Motor neuron (in vitro differentiated cells): ENCODE measurements at places on chromosomes 16 and 17. TPM values are rescaled to one million over a fixed set of nuclear protein-coding genes. Genes with fewer than 3 reads are reported as not detected.

- ATAC-seq, result peak; percentile 36
These were observed 25.5 kb upstream of the TBX4 start for GRCh38 chr17:61426482-61427304.

DNA sequence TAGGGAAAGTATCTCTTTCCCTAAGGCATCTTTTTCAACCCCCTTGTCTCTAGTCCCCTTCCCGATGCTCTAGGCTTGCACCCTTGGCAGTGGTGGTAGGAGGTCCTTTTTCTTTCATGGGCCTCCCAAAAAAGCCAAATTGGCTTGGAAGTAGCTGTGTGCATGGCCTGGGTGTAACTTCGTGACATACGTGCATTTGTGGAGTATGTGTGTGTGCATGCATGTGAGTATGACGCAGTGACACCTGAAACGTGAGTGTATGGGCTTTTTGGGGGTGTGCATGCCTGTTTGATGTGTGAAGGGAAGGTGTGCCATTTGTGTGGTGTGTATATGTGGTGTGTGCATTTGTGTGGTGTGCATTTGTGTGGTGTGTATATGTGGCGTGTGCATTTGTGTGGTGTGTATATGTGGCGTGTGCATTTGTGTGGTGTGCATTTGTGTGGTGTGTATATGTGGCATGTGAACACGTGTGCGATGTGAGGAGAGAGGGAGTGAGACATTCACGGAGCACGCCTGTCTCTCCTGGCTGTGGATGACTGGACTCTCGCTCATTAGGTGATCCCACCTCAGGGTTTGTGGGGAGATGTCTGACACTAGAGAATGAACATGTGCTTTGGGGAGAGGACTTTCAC is 15.7 kb downstream of the IGFBP4 start:
- ATAC-seq, result no peak

GRCh38 chr16:11743308-11744074 is 834 bp upstream of the TXNDC11 start:
- ATAC-seq, result no peak

DNA sequence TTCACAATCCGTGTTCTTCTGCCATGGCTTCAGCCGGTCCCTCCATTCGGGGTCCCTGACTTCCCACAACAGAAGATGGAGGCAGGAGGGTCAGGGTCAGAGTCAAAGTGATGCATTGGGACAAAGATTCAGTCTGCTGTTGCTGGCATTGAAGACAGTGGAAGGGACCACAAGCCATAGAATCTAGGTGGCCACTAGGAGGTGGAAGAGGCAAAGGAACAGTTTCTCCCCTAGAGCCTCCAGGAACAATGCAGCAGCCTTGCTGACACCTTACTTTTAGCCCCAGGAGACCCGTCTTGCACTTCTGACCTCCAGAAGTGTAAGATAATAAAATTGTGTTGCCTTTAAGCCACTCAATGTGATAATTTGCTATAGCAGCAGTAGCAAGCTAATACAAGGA is 55.9 kb downstream of the MFSD11 start:
- ATAC-seq, result no peak

DNA sequence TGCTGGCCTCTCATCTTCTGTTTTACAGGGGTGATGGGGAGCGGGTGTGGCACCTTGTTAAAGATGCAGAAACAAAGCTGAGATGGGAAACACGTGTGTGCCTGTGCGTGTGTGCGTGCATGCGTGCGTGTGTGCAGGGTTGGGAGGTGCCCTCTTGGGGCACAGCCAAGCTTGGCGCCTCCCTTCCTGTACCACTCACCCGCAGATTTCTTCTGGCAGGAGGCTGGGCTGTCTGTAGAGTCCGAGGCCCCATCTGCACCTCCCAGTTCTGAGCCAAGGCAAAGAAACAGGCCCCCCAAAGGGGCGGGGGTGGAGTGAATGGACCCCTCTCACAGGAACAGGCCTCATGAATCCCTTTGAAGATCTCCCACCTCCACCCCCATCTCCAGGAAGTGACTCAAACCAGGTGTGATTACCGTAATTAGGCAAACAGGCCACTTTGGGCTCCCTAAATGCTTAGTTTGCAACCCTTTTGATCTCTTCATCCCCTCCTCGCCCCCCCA is 20.9 kb downstream of the TNS4 start:
- ATAC-seq, result peak; percentile 79

GAST gene
- total RNA-seq, result not detected in 2 replicates

NLK gene
- total RNA-seq, result 34.6 and 39.1 TPM in 2 replicates

DNA sequence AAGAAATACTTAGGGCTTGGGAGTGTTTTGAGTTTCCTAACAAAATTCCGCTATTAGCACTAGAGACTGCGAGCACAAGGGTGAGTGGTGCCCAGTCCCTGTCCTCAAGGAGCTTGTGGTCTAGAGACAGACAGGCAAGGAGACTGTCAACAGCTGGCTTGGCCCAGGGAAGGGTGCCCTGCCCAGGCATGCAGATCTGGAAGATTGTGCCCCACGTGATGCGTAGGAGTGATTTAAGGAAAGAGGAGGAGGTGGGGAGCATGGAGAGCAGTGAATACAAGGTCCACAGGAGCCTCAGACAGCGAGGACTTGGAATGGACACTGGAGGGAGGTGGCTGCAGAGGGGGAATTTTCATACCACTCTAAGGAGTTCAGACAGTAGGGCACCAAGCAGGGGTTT is 25.0 kb downstream of the SCPEP1 start:
- ATAC-seq, result no peak

- ATAC-seq, result no peak
These were observed 98.6 kb upstream of the RCVRN start for GRCh38 chr17:10003705-10004104.

- no peak for ATAC-seq
These were observed 563 bp downstream of the METRNL start for GRCh38 chr17:83079766-83080578.

C16orf92 gene
- 0.46 and 1.1 TPM in 2 replicates for total RNA-seq

CCT6B gene
- total RNA-seq, result 3.7 and 4.5 TPM in 2 replicates

PPL gene
- total RNA-seq, result 0.92 and 1.8 TPM in 2 replicates

DNA sequence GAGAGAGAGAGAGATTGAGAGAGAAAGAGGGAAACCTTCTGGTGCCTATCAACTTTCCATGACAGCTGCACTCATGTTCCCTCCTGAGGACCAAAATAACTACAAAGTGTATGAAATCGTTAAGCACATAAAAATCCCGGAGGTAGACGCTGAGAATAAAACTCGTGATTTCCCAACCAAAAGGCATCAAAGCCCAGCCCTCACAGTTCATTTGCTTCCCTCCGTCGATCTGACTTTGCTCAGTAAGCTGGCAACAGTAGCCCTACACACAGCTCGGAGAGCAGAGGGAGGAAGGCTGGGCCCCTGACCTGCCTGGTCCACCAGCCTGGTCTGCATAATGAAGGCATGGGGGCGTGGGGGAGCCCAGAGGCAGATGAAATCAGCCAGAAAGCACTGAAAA is 273.9 kb upstream of the ZFHX3 start:
- peak; percentile 36 for ATAC-seq

CDH11 gene
- total RNA-seq, result 71.3 and 80.3 TPM in 2 replicates

DNA sequence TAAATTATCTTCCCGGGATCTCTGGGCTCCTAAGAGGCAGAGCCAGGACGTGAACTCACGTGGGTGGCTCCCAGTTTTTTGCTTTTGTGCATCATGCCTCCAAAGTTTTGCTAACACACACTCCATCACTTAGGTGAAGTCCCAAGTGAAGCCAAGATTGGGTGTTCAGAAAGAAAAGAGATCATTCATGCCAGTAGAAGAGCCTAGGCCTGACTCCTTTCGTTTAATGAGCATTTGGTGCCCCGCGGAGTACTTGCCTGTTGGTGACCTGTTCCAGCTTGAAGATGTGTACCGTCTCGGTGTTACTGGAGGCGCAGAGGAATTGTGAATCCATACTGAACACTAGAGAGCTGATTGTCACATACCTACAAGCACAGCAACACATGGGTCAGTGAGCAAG is 24.1 kb downstream of the WIPI1 start:
- ATAC-seq, result no peak

TP53TG3 gene
- 0.96 TPM in 1 of 2 replicates, not detected in the other for total RNA-seq

DNA sequence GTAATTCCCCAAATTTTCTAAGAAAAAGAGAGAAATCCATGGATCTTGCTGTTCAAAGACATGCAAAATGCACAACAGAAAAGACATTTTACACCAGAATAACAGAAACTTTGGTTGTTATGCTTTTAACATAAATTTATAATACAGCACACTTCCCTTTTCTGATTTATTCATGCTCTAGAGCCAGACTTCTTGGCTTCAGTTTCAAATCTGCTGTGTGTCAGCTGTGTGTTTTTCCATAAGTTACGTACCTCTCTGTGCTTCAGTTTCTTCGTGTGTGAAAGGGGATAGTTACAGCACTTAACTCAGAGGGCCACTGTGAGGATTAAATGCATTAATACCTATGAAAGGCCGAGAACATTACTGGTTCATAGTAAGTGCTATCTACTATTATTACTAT is 6.8 kb upstream of the CCL3L1 start:
- no peak for ATAC-seq

DNA sequence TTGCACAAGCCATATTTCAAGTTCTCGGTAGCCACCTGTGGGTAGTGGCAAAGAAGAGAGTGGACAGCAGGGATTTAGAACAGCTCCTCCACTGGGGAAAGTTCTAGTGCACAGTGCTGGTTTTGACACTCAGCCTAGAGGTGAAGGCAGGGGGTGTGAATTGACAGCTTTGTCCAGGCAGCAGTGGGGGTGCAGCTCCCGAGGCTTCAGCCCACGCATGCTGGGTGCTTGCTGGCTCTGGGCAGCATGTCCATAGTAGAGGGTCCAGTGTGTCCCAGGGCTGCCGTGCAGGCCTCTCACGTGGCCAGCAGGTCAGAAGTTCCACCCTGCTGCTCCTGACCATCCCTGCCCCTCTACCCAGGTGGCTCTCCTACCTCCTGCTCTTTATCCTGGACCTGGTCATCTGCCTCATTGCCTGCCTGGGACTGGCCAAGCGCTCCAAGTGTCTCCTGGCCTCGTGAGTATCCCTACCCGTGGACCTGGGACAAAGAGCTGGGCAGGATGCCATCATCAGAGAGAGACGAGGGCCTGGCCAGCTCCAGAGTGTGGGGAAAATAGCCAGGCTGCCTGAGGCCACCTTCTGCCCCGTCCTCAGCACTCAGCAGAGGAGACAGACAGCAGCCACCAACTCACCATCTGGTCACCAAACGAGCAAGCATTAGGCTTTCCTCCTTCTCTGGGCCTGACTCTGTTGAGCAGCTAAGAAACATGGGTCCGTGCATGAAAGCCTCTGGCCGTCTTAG is 29.8 kb downstream of the TTYH2 start:
- no peak for ATAC-seq

PIK3R5 gene
- total RNA-seq, result 0.90 and 3.8 TPM in 2 replicates

DNA sequence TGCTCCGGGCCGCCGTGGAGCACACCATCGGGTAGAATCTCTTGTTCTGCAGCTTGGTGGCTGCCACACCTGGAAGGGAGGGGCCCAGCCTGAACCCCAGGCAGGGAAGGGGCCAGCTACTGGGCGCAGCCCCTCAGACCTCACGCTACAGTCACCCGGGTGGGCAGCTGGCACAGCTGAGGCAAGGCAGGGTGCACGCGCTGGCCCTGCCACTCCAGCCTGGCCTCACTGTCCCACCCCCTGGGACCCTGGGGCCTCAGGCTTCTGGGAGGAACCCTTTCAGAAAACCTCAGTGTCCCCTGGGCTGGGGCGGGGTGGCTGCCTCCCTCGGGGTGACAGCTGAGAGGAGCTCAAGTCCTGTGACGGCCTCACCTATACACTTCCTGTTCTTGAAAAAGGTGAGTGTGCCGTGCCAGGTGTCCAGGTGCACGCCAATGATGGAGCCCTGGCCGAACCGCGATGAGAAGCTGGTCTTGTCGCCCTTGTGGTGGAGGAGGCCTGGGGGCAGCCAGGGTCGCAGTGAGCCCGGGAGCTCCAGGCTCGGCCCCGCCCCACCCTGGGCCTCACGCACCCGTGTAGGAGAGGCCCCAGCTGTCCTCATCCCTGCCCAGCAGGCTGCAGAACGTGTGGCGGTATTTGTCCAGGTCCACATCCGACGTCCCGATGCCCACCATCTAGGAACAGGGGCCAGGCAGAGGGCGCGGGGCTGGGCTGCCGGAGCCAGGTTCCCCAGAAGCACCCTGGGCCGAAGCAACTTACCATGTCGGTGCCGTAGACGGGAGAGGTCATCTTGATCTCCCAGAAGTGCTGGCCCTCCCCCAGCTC is 4.7 kb upstream of the MRPS34 start:
- ATAC-seq, result no peak

HOXB4 gene
- total RNA-seq, result 15.9 and 16.1 TPM in 2 replicates

- ATAC-seq, result no peak
These were observed 62.1 kb downstream of the AMFR start for GRCh38 chr16:56363181-56363716.

KRTAP17-1 gene
- total RNA-seq, result not detected in 2 replicates

HIGD1B gene
- 0.63 TPM in 1 of 2 replicates, not detected in the other for total RNA-seq

GRCh38 chr17:49216953-49217650 is 6.6 kb downstream of the ABI3 start:
- ATAC-seq, result peak; percentile 70

DNA sequence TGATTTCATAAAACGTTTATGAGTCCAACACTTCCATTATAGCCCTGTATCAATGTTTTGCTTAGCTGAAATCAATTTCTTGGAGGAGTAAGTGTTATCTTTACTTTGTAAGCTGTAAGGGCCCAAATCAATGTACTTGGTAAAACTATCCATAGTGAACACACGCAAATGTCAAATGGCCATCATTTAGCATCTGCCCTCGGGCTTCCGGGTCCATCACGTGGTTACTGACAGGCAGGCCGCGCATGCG is 687 bp upstream of the NARF start:
- ATAC-seq, result no peak

DNA sequence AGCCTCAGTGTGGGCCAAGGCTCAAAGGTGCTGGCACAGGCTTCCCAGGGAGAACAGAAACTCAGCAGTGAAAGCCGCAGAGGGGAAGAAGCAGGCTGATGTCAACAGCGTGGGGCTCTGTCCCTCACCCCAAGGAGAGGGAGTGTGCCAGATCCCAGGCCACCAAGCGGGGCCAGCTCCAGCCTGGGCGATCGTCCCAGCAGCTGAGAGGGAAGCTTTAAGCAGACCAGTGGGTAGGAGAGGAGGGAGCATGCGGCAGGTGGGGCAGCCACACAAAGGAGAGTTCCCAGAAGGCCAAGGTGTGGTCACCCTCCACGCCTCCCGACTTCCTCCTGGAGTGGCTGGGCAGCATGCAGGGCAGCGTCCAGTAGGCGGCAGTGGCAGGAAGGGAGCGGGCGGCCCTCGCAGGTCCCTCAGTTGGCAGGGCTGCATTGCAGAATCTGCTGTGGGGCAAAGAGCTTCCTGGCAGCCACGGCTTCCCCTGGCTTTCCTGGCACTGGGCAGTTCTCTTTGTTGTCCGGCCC is 6.0 kb downstream of the SYNGR2 start:
- no peak for ATAC-seq

- no peak for ATAC-seq
These were observed 72.6 kb upstream of the METRNL start for GRCh38 chr17:83006515-83007455.

- no peak for ATAC-seq
These were observed 151.4 kb downstream of the KATNIP start for GRCh38 chr16:27701381-27701780.

TMEM220 gene
- 0.89 and 1.1 TPM in 2 replicates for total RNA-seq

GLYR1 gene
- 36.4 and 38.3 TPM in 2 replicates for total RNA-seq

SLC6A4 gene
- 0.36 and 0.38 TPM in 2 replicates for total RNA-seq

DNA sequence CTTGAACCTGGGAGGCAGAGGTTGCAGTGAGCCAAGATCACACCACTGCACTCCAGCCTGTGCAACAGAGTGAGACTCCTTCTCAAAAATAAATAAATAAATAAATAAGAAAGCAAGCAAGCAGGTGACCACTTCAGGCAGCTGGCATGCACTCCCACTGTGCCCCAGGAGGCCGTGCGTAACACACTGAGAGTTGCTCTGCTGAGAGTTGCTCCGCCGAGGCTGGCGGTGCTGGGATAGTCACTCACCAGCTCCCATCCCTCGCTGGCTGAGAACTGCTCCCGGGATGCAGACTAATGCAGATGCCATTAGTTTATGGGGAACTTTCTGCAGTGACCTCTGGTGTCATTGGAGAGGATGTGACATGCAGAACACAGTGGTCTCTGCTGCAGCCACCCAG is 105.7 kb upstream of the PLCG2 start:
- no peak for ATAC-seq
